ENCODE measurements at places on chromosomes 7 and 10.

GRCh38 chr7:117130262-117130661 is 177.0 kb downstream of the ST7 start:
- DNase-seq: no peak

GRCh38 chr10:19888061-19888660 is 71.9 kb downstream of the PLXDC2 start:
- no peak for DNase-seq

GRCh38 chr7:47154791-47155190 is 427.1 kb downstream of the TNS3 start:
- no peak for DNase-seq

DNA sequence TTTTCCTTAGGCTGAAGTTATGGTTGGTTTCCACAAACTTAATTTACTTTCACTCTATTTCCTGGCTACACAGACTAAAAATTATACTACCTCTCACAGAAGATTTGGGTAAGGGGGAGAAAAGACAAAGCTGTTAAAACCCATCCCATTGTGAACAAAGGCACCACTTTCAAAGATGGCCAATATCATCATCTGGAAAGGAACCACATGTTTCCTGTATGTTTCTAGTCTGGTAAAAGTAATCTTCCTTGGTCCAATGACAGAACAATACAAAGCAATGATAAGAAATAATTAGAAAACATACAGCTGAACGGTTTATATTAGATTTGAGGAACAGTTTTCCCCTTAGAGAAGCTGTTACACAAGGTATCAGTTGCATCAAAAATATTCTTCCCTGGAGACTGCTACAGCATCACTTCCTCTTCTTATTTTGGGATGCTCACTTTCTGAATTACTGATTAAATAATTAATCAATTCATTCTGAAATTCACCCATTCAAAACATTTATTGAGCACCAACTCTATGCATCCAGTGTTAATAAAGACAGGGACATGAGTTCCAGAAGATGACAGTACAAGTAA is 8.5 kb upstream of the SFR1 start:
- peak; percentile 49 for DNase-seq

GRCh38 chr10:3172081-3172445 is 519 bp downstream of the PITRM1 start:
- no peak for DNase-seq

DNA sequence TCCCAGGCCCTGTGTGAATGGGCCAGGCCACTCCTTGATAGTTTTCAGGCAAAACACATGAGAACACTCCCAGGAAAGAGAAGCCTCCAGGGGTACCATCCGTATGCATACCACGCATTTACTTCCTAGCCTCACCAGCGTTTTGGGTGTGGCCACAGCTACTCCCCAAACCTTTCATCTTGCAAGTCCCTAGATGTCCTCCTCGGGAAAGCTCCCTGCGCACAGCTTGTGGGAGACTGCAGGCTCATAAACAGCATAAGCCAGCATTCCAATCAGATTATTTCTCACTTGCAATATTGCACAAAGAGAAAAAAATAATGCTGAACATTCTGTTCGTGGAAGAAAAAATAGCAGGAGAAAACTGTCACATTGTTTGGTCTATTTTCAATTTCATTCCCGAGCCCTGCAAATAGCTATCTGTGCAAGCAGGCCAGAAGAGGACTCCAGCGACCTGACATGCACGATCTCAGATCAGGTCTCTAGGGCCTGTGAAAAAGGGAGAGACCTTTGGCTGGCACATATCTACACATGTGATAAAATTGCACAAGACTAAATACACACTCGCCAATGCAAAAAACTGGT is 175.6 kb downstream of the PLXNA4 start:
- DNase-seq: no peak

- DNase-seq: peak; percentile 21
Measured at GRCh38 chr7:92695308-92696261, 105.4 kb upstream of the FAM133B start.

- DNase-seq: peak; percentile 27
Measured at GRCh38 chr10:110083884-110084283, 76.1 kb downstream of the ADD3 start.

DNA sequence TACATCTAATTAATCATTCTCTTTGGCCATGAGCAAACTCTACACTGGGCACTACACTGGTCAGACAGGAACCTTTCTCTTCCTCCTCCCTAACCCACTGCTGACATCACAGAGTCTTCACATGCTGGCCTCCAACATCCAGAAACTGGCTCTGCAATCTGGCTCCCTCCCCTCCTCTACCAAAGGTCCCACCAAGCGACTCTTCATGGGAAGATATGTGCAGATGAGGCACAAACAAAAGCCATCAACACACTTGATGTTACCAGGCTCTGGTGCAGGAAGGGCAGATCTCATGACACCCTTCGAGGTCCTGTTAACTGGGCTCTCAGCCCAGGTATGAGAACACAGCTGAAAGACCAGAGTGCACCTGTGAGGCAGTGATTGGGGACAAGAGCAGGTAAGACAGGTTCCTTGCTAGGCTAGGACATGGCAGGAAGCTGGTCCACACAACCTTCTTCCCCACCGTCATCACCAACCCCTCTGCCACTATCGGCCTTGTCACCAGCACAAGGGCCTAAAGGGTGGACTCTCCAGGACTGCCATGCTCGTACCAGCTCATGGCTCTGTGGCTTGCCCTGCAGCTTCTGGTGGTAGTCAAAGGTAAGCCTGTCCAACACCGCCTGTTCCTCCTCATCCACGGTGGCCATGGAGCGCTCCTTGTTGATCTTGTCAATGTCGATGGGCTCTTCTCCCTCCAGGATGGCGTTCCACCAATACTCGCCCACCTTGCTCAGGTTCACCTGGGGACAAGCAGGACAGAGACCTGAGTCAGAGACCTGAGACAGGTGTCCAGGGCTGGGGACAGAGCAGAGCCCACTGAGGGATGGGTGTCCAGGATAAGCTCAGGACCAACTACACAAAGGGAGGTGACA is 66.6 kb upstream of the CAMK2B start:
- DNase-seq: no peak
